ENCODE measurements at places on chromosomes 1 and 21.

- DNase-seq = peak; percentile 50
Observed at GRCh38 chr1:42173155-42173933, 8.8 kb upstream of the GUCA2A start.

GRCh38 chr1:178543290-178543607 lies 30.3 kb downstream of the TEX35 start:
- no peak for DNase-seq

GRCh38 chr1:89739013-89739843 lies 81.6 kb upstream of the LRRC8D start:
- DNase-seq = no peak

DNA sequence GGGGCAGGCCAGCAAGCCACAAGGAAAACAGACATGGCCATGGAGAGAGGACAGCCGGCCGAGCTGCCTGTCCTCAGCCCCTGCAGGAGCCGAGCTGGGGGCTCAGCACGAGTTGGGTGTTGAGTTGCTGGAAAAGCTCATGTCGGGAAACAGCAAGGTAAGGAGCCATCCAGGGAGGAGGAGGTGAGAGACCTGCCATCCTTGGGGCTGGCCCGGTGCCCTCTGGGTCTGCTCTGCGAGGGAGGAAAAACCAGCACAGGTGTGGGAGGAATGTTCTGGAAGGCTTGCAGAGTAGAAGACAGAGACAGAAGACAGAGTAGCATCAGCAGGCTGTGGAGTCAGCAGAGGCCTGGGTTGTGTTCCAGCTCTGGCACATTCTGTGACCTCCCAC lies 548.8 kb downstream of the PTPRU start:
- no peak for DNase-seq

- no peak for DNase-seq
Observed at GRCh38 chr1:245437369-245438062, 282.7 kb downstream of the KIF26B start.

DNA sequence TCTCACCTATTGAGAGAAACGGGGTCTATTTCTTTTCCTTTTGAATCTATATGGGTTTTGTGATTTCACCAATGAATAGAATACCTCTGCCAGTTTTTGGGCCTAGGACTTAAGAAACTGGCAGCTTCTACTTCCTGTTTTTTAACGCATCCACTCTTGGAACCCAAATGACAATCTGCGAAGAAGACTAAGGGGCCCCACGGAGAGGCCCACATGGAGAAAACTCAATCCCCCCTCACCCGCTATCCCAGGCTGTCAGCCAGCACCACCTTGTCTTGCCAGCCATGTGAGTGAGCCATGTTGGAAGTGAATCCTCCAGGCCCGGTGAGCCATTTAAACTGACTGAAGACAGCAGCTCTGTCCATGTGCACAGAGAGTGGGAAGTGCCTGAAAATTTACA lies 3.6 kb upstream of the HENMT1 start:
- DNase-seq = no peak

GRCh38 chr1:223724376-223724775 lies 12.0 kb downstream of the CAPN2 start:
- no peak for DNase-seq

- no peak for DNase-seq
Observed at GRCh38 chr1:233972951-233973635, 68.6 kb downstream of the SLC35F3 start.

- DNase-seq = no peak
Observed at GRCh38 chr1:87473203-87473661, 144.6 kb downstream of the LMO4 start.

GRCh38 chr1:205972491-205973168 lies 29.4 kb upstream of the SLC26A9 start:
- no peak for DNase-seq

- no peak for DNase-seq
Observed at GRCh38 chr1:56821462-56821797, 2.2 kb upstream of the FYB2 start.

DNA sequence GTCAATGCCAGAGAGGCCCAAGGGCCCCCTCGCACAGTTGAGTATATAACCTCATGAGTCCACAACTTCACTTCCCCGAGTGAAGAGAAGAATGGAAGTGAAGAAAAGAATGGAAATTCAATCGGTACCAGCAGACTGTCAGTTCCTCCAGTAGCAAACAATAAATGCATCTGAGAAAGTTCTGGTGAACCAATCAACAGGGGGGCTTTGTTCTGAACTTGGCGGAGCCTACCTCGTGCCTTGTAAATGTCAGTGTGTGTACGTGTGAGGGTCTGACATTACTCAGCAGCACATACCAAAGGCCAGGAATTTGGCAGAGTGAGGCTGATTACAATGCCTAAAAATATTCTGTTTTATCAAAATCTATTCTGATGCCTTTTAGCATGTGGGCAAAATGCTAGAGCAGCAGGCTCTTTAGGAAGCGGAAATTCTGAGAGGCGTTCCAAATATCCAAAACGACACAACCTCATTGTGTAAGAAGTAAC lies 238.5 kb downstream of the LTN1 start:
- DNase-seq = no peak

DNA sequence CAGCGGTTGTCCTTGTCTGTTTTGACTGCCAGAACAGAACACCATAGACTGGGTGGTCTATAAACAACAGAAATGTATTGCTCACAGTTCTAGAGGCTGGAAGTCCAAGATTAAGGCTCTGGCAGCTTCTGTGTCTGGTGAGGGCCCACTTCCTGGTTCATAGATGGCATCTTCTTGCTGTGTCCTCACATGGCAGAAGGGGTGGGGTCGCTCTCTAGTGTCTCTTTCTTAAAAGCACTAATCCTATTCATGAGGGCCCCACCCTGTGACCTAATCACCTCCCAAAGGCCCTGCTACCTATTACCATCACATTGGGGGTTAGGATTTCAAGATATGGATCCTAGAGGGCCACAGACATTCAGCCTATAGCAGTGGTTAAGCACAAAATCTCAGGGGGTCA lies 304.4 kb downstream of the NFIA start:
- DNase-seq = no peak

DNA sequence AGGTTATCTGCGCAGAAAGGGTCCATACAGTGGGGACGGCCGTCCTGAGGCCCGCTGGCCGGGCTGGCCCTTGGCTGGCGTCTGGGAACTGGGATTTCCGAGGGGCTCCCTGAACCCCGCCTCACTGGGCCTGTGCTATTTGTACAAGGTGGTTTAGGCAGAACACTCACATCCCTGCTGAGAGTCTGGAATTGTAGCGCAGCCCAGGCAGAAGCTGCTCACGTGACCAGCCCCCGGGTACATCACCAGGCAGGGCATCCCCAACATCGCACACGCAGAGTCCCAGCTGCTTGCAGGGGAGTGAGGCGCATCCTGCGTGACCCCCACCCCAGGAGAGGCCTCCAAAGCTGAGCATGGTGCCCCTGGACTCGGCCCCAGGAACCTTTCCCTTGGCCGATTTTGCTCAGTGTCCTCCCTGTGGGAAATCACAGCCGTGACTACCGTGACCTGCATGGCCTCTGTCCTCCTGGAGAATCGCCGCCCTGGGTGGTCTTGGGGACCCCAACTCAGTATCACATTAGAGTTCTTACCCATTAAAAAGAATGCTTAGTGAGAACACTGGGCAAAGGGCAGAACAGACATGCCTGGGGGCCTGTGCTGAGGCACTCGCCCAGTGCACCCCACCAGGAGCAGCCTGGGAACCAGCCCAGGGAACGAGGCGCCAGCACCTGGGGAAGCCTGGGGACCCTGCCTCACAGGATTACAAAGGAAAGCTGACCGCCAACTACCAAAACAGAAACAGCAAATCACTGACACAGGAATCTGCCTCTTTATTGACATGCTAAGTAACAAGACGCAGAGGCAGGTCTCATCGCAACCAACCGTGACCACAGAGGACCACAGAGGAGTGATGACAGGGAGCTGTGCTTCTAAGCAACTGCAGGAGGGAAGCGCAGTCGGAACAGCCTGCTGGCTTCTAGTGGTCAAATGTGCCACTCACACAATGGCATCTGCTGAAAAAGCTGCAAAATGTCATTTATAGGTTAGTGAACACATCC lies 33.5 kb downstream of the UBE2G2 start:
- no peak for DNase-seq

GRCh38 chr1:158024737-158025136 lies 31.3 kb downstream of the KIRREL1 start:
- DNase-seq = no peak

DNA sequence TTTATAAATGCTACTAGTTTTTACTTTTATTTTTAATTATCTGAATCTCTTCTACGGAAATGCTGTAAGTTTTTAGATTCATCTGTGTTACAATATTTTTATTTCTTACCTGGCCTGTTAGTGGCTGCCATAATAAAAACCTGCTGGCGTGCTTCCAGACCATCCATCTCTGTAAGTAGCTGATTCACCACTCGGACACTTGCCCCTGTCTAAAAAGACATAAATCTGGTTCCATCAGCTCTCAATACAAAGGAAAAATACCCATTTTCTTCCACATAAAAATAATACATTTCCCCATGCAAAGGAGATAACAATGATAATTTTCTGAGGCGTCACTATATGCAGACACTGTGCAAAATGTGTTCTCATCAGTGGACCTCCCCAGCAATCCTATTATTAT lies 62.0 kb downstream of the NVL start:
- DNase-seq = no peak

GRCh38 chr1:23394684-23395083 lies 25.0 kb upstream of the ZNF436 start:
- DNase-seq = no peak

DNA sequence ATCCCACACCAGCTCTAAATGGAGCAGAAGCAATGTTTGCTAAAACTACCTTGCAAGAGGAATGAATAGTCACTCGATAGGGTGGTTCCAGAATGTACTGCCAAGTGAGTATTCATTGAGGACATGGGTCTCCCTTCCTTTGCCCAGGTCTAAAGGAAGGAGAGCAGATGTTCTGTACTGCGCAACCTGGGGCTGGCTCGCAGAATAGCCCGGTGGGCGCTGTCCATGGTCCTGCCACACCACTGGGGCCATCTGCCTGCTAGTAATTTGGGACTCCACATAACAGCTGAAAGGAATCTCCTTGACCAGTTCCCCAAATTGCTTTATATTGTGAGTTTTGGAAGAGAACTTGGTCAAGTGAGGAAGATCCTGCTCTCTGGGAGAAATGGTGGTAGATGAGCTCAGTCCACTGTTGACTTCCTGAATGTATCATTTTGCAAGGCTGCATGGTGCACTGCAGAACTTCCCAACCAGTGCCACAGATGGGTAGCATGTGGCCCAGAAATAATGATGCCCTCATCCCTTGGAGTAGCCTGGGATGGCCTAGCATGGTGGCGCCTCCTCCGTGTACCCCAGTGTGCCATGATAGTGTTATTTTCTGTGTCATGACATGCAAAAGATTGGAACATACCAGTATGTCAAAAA lies 5.7 kb downstream of the SLC6A17 start:
- DNase-seq = no peak

DNA sequence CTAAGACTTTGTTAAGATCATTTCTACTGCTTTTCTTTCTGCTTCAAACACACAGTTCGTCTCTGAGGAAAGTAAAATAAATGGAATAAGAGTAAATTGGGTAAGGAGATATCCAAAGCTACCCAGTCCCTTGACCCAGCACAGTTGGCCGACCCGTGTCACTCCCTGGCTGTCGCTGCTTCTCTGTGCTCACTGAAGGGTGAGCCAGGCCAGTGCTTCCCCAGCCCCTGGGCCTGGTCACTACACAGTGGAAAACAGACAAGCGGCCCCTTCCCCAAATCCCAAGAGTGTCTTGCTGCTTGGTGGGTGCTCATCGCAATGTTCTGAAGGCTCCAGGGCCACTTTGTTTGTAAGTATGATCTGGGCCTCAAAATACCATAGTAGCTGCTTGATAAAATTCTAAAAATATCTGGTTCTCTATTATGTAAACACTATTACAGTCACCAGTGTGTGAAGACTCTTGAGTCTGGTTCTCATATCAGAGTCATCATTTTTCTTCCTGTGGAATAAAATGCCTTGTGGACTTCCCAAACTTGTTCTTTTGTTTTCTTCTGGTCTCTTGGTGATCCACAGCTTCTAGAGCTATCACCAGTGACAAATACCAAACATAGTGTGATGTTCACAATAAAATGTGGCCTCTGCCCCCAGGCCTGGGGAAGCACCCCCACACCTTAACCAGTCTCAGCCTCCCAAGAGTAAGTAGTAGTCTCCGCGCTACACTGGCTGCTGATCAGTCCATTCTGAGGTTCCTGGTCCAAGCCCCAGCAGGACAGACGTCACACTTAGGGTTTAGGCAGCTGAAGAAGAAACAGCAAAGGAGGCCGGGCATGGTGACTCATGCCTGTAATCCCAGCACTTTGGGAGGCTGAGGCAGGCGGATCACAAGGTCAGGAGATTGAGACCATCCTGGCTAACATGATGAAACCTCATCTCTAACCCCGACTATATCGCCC lies 106.2 kb downstream of the DHRS3 start:
- no peak for DNase-seq

GRCh38 chr1:70205071-70205433 lies 327 bp downstream of the LRRC40 start:
- DNase-seq = no peak

GRCh38 chr1:61606448-61607312 lies 118.3 kb downstream of the TM2D1 start:
- DNase-seq = no peak

- DNase-seq = no peak
Observed at GRCh38 chr1:154499446-154499845, 2.6 kb upstream of the TDRD10 start.

DNA sequence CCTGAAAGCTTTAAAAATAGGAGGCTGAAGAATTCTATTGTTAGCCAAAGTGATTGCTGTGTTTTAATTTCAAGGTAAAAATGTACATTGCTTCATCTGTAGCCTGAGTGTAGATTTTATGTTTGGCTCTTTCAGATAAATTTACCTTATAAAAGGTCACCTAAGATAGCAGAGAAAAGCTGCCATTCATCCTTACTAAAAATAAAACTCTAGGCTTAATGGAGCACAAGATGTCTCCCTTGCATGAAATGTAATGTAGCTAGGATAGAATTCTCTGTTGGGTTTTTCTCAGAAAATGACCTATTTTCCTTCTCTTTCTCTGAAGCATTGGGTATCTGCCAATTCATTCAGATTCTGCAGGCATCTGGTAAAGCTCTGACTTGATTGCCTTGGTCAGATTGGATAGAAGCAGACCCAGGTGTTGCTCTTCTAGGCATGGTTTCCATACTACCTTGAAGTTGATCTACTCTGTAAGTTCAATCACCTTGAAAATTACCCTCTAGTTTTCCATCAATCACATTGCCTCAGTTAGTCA lies 176.6 kb upstream of the GORAB start:
- no peak for DNase-seq

GRCh38 chr1:16677552-16678431 lies 11.0 kb upstream of the RNU1-3 start:
- DNase-seq = no peak

DNA sequence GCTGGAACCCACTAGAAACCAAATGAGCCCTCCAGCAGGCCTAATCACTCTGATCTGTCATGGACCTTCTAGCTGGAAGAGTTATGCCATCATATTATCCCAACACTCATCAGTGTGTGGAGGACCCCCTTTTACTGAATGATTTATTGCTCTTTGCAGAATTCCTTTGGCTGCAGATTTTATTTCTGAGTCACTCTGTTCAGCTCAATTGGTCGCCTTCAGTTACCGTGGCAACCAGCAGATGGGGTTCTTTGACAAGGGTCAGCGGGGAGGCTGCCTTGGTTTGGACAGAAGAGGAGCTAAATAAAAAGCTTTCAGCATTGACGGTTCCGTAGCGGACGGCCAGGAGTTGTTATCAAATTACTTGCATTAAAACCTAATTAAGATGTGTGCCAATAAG lies 220.1 kb downstream of the SDCCAG8 start:
- DNase-seq = peak; percentile 62

- peak; percentile 23 for DNase-seq
Observed at GRCh38 chr21:43758111-43758641, 17.9 kb downstream of the CSTB start.

All from hippocampal formation (tissue), 2 donors.